ENCODE measurements at places on chromosomes 1 and 21. TPM values are rescaled to one million over a fixed set of nuclear protein-coding genes. Genes with fewer than 3 reads are reported as not detected.

GRCh38 chr21:44728716-44729115 lies 17.3 kb upstream of the TSPEAR start:
- DNase-seq: no peak

The EFNA3 gene
- total RNA-seq: 6.6 TPM

- no peak for DNase-seq
These were observed 147.6 kb downstream of the IFI44 start for GRCh38 chr1:78797108-78797781.

The FAM177B gene
- total RNA-seq: not detected

The ZBED6 gene
- 28.2 TPM for total RNA-seq

- DNase-seq: no peak
These were observed 32.3 kb downstream of the SLC9A1 start for GRCh38 chr1:27122652-27123051.

- DNase-seq: no peak
These were observed 5.1 kb upstream of the FOXJ3 start for GRCh38 chr1:42340093-42340492.

DNA sequence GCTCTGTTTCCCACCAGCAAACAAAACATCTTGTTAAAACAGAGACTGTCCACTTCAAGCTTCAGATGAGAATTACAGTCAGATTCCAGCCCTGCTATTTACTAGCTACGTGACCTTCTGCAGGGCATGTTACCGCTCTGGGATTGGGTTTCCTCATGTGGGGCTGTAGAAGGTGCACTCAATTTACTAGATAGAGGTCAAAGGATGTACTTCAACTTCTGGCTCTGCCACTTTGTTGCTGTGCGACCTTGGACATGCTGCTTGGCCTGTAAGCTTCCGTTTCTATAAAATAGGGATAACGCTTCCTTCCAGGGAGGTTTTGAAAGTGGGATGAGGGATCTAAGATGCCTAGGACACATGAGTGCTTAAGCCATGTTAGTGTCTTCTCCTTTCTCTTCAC lies 46.0 kb upstream of the LRIG2 start:
- DNase-seq: no peak

All from neural crest cell (in vitro differentiated cells).